ENCODE measurements at places on chromosomes 4 and X.

- no peak for DNase-seq
Observed at GRCh38 chrX:134186362-134187121, 50.4 kb upstream of the CCDC160 start.

- no peak for DNase-seq
Observed at GRCh38 chrX:74788545-74789086, 136.6 kb downstream of the NEXMIF start.

DNA sequence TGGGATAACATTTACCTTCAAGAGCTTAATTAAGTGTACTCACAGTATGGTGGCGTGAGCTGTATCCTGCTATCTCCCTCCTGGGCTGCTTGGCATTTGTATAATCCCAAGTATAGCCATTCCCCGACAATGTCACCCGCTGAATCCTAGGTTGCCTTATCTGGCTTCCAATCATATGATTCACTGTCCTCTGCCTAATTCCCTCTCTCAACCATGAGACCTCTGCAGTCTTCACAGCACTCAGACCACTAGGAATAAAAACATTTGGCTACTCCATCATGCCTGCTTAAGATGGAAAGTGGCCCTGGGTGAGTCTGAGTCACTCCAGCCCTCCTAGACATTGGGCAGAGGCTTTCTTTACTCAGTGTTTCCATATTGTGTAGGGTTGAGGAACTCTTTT, 28.9 kb upstream of the WDFY3 start:
- no peak for DNase-seq

DNA sequence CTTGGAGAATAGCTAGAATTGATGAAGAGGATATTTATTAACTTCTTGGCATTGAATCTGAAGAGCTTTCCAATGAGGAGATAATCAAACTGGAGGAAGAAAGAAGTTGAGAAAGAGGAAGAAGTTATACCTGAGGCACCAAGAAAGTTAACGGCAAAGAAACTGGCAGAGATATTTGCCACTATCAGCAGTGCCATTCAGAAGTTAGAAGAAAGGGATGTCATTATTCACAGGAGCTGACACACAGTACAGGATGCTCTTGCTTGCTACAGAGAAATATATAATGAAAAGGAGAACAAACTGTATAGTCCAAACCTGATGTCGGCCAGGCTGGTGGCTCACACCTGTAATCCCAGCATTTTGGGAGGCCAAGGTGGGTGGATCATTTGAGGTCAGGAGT, 64.5 kb downstream of the MCUB start:
- DNase-seq = no peak

- DNase-seq = peak; percentile 81
Observed at GRCh38 chrX:77450996-77451395, 3.8 kb downstream of the FGF16 start.

GRCh38 chr4:118353534-118354030, 779 bp upstream of the PRSS12 start:
- DNase-seq = no peak

GRCh38 chr4:96835991-96836390, 996.1 kb downstream of the PDHA2 start:
- no peak for DNase-seq

DNA sequence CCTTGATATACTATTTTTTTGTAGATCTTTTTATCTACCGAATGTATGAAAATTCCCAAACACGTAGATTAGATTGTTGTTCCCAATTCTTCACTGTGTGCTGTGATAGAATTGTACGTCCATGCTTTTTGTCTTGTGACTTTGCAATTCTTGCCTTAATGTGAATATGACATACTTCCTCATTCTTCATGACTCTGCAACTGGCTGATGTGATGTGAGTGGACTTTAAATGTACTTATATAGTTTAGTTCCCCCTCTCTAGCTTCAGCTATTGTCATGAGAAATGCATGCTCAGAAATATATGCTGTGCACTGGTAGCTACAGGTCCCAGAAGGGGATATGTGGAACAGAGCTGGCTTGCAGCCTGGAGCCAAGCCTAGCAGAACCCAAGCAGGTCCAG, 89.4 kb downstream of the FTHL17 start:
- DNase-seq = no peak

DNA sequence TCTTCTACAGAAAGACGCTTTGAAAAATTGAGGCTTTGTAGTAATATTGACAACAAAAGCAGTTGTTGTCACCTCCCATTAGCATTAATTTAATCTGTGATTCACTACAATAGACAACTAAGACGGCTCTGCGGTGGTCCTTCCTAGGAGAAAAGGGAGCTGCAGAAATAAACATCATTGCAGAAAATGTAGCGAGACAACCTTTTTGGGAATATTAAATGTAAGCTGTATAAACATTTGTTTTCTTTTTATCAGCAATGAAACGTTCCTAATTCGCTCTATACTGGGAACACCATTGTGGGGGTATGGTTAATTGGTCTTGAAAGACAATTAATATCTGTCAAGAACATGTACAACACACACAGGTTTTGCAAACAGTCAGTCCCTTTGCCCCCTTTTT, 583.3 kb upstream of the TENM3 start:
- DNase-seq = no peak

- peak; percentile 76 for DNase-seq
Observed at GRCh38 chr4:94595880-94596483, 144.2 kb downstream of the PDLIM5 start.

DNA sequence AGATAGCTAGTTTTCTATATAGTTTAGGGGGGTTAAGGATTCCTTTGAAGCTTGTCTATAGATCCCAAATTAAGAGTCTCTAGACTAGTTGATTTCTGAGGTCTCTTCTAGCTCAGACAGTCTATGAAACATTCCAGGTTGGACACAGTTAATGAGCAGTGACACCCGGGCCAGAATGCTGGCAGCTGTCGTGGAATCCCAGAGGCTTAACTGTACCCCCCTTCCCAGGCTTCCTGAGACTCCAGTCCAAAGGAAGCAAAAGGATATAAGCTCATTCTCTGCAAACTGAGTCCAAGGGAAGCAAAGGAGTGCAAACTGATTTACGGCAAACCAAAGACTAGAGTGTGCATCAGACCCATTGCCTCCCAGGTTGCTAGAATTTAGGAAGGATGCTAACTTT, 62.9 kb downstream of the DCX start:
- no peak for DNase-seq

DNA sequence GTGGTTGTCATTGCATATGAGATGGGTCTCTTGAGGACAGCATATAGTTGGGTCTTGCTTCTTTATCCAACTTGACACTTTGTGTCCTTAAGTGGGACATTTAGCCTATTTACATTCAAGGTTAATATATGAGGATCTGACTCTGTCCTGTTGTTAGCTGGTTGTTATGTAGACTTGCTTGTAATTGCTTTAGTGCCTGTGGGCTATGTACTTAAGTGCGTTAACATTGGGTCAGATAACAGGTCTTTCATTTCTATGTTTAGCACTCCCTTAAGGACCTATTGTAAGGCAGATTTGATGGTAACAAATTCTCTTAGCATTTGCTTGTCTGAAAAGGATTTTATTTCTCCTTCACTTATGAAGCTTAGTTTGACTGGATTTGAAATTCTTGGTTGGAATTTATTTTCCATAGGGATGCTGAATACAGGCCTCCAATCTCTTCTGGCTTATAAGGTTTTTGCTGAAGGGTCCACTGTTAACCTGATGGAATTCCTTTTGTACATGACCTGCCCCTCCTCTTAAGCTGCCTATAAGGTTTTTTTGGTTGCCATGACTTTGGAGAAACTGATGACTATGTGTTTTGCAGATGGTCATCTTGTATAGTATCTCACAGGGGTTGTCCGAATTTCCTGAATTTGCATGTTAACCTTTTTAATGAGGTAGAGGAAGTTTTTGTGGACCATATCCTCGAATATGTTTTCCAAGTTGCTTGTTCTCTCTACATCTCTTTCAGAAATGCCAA, 162.0 kb downstream of the NKX6-1 start:
- DNase-seq = no peak

DNA sequence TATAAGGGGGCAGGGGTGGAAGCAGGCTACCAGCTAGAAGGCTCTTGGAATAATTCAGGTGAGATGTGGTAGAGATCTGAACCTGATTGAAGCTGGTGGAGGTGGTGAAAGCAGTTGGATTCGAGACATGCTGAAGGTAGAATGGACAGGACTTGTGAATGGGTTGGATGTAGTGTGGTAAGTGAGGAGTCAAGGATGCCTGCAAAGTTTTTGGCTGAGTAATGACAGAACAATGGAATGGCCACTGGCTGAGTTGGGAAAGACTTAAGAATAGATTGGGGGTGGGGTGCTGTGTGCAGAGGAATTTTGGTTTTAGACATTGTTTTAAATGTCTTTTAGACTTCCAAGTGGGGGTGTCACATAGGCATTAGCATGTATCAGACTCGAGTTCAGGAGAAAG, 33.5 kb downstream of the HPF1 start:
- DNase-seq = peak; percentile 52

- DNase-seq = no peak
Observed at GRCh38 chrX:40104985-40105834, 7.5 kb upstream of the BCOR start.

GRCh38 chrX:47214435-47215077, 3.9 kb upstream of the CDK16 start:
- no peak for DNase-seq

DNA sequence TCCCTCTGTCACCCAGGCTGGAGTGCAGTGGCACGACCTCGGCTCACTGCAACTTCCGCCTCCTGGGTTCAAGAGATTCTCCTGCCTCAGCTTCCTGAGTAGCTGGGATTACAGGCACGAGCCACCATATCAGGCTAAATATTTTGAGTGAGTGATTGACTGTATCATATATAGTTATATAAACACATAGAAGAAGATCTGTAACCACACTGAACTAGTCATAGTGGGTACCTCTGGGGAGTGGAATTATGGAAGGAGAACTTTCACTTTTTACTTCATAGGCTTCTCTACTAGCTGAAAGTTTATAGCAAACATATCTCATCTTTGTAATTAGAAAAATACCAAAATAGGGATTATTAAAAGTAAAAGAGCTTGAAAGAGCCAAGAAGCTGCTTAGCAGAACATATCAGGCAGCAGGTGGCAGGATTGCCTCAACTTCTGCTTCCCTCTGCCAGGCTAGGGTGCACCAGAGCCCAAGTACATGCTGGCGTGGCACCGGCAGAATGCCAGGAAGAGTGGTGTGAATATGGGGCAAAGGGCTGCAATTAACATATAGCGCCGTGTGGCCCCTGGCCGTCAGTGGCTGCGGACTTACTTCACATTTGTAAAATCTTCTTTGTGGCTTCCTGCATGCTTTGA, 39.5 kb upstream of the CD40LG start:
- peak; percentile 41 for DNase-seq

- DNase-seq = no peak
Observed at GRCh38 chrX:137427426-137427778, 138.5 kb upstream of the ZIC3 start.

DNA sequence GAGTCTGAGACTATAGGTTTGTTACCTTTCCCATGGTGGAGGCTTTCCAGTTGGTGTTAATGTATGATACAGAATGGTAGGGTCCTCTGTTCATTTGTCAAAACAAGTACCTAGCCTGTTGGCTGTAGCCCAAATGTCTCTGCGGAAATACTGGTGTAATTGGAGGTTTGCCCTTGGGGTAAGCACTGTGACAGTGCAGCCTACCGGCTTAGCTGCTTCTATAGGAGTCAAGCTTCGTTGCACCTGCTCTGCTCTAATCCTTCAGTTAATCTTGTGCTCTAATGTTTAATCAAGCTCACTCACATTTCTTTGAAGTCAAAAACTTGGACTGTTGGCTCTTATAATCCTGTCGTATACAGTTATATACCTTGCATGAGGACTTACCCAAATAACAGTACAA, 203.4 kb downstream of the CCNG2 start:
- no peak for DNase-seq

DNA sequence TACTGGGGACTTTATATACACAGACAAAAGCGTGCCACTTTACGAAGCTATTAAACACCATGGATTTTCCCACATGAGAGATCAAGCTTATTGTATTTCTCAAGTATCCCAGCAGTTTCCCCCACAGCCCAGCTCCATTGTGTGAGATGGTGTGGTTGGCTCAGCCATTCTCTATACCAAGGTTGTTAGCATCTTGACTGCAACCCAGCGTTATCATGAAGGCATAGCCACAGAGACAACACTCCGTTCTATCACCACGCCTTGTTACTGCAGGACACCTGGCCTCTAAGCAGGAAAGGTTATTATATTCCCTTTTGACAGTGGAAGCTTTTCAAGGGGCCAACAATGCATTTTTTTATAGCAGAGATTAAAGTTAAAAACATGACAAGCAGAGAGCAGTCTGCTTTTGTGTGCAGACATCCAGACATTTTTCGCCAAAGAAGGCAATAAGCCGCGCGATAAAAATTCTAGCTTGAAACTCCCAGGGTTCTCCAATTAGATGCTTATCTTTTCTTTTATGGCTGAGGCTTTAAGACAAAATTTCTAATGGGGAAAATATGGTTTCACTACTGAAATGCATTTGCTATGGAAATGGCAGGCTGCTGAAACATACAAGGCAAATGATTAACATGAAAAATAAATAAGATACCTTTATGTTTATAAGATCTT, 206.1 kb downstream of the MID1 start:
- DNase-seq = no peak

DNA sequence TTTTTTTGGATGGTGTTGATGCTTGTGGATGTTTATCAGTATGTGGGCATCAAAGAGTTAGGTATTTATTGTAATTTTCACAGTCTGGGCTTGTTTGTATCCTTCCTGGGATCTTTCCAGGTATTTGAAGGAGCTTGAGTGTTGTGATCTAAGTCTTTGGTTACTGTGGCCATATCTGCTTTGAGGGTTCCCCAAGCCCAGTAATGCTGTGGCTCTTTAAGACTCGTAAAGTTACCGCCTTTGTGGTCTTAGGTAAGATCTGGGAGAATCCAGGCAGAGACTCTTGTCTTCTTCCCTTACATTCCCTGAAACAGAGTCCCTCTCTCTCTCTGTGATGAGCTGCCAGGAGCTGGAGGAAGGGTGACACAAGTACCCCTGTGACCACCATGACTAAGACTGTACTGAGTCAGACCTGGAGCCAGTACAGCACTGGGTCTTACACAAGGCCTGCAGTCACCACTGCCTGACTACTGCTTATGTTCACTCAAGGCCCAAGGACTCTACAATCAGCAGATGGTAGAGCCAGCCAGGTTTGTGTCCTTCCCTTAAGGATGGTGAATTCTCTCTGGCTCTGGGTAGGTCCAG, 62.2 kb downstream of the FMR1NB start:
- peak; percentile 73 for DNase-seq

DNA sequence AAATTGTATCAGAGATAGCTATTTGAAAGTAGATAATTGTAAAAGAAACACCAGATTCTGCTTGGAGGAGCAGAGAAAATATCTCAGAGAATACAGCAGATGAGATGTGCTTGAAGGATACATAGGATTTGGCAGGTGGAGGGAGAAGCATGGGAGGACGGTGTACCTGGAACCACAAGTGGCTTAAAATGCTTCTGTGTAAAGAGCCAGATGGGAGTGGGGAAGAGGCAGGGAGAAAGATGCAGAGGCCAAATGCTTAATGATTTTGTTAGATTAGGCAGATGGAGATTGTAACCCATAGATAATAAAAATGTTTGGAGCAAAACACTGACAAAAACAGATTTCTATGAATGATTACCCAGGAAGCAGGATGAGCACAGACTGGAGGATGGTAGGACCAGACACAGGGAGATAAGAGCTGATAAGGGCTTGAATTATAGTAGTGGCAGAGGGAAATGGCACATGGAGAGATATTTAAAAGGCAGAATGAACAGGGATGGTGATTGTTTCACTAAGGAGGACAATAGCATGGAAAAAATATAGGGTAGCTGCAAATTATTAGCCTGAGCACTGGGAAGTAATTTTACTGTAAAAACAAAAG, 145.7 kb upstream of the TBC1D9 start:
- DNase-seq = no peak
